Activated naive CD4-positive, alpha-beta T cell treated with Interleukin-2 at 50 U/mL for 16 hours (primary cell): ENCODE measurements at places on chromosomes 7 and 10.

- no peak for DNase-seq
Measured at GRCh38 chr7:22596763-22597400, 96.9 kb upstream of the STEAP1B start.

DNA sequence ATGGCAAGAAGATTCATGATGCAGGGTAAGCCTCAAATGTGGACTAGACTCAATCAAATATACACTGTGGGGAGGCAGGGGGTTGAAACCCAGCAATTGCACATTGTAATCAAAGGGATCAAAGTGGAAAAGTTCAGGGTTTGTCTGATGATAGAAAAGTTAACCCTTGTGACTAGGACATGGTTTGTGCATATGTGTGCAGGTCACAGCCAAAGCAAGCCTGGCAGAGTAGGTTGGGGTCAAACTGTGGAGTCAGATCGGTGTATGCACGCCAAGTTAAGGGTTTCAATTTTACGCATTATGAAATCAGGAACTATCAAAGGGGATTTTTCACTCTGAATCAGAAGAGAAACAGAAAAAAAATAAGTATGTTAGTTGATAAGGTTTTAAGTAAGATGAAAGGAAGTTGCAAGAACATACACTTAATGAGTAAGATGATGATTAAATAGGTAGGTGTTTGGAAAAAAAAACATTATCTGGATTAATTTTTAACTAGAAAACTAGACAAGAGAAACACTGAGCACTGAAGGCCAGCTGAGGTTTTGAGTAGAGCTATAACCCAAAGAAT, 188.3 kb downstream of the DGKB start:
- no peak for DNase-seq

- no peak for DNase-seq
Measured at GRCh38 chr10:95745501-95745900, 10.5 kb upstream of the ENTPD1 start.

DNA sequence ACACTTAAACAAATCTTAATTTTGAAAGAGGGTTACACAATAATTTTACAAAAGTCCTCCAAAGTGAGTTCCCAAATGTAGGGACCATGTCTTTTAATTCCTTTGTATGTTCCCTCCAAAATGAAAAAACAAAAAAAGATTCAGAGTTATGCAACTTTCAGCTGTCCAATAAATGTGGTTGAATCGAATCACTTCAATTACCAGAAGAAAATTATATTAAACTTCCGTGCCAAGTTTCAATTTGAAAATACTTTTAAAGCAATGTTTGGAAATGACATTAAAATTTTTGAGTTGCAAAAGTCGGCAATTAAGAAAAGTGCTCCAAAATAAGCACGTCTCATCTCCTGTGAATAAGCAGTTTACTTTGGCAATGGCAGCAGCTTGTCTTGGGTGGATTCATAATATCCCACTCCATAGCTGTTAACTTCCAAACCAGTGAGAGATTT, 60.3 kb upstream of the C1GALT1 start:
- DNase-seq = no peak

- DNase-seq = peak; percentile 46
Measured at GRCh38 chr7:98831641-98832221, 38.1 kb downstream of the TMEM130 start.

- DNase-seq = no peak
Measured at GRCh38 chr10:119095640-119096039, 8.3 kb upstream of the DENND10 start.
